NCI-H510A treated with DMSO at 0.1 percent for 48 hours (cell line): ENCODE measurements at places on chromosomes 6 and 20.
A peak's percentile ranks its signal among the peaks of the same experiment; 100 is the strongest.

GRCh38 chr6:44606504-44606903 is 219.0 kb downstream of the CDC5L start:
- DNase-seq: no peak

DNA sequence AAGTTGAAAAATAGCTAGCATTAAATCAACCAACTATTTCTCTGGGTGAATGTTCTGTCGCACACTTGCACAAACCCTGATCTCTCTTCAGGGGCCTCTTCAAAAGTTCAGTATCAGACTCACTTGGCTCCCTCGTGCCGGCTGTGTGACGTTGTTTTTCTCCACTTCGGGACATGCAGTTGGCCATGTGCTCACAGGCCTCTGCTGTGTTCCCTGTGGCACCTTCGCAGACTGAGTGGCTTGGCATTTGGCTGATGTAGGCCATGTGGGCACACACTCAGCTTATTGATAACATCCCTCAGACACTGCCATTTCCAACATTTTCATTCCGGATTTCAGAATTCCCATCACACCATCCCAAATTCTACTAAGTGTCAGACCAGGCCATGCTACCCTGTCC is 49.3 kb downstream of the PACRG start:
- DNase-seq: no peak

DNA sequence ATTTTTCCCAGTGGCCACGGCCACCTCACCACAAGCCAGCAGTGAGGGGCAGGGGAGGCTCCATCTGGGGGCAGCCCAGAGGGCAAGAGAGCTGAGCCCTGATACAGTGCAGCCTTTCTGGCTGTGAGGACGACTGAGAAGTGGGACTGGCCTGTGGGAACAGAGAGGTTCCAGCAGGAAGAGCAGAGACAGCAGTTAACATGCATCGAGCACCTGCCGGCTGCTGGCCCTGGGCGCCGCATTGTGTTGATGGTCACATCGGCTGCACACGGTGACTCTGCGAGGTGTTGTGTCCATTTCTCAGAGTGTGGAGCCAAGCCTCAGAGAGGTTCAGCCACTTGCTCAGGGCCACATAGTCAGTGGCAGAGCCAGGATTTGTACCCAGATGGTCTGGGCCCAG is 9.8 kb downstream of the FOXS1 start:
- no peak for DNase-seq

- peak; percentile 5 for DNase-seq
Measured at GRCh38 chr6:100372326-100373091, 92.2 kb downstream of the SIM1 start.

DNA sequence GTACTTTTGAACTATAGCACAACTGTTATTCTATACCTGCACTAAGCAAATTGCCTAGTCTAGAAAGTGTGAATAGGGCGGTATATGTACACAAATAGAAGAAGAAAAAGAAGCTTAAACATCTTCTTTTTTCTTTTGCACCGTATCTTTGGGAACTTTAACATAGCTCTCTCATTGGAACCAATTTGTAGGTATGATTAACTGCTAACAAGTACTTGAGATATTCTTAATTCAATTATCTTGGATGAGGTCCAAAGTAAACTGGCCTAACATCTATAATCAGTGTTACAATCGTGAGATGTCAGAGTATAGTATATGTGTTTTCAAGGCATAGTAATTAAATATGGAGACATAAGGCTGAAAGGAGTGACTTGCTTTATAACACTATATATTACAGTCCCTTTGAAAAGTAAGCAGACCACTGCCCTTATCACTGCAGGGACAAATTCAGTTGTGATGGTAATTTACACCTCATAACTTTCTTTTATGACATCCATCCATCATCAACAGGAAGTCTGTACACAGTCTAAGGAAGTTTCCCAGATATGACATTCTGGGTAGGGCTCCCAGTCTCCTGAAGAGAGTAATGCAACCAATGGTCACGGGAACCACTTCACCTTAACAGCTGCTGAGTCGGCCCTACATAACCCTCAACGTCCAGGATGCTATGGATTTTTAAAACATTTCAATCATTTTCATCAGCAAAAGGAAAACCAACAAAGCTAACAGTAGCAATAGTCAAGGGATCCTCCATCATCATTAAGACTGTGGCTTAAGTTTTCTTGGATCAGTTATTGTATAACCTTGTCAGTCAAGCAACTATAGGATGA is 37.6 kb downstream of the NKAIN2 start:
- DNase-seq: peak; percentile 76

DNA sequence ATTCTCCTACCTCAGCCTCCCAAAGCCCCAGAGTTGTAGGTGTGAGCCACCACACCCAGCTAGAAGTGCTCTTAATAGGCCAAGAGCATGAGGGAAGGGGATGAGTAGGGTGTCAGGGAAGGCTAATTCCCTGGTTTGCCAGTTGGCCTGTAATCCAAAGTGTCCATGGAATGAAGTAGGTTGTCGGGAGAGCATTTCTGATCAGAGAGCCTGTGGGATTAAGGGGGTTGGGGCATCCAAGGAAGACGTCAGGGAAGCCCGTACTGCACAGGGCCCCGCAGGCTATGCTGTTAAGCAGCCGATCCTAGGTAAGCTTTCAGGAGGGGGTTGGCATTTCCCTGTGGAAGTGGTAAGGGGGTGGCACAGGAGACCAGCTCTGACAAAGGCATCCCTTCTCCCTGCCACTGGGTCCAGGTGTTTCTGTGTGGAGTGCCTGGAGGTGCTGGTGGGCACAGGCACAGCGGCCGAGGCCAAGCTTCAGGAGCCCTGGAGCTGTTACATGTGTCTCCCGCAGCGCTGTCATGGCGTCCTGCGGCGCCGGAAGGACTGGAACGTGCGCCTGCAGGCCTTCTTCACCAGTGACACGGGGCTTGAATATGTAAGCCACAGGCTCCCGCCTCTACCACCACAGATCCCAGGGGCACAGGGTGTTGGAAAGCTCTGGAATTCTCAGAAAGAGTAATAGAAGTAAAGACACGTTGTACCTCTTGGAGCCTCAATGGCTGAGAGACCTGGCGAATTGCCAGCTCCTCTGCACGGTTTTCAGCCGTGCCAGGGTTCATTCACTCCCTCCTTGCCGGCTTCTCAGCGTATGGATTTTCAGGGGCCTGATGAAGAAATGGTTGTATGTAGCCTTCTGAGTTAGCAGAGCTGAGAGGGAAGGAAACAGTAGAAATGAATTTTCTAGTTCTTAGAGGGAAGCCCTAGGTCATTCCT is 21.4 kb upstream of the MAPRE1 start:
- no peak for DNase-seq

- DNase-seq: no peak
Measured at GRCh38 chr6:82086944-82087343, 160.6 kb downstream of the IBTK start.

DNA sequence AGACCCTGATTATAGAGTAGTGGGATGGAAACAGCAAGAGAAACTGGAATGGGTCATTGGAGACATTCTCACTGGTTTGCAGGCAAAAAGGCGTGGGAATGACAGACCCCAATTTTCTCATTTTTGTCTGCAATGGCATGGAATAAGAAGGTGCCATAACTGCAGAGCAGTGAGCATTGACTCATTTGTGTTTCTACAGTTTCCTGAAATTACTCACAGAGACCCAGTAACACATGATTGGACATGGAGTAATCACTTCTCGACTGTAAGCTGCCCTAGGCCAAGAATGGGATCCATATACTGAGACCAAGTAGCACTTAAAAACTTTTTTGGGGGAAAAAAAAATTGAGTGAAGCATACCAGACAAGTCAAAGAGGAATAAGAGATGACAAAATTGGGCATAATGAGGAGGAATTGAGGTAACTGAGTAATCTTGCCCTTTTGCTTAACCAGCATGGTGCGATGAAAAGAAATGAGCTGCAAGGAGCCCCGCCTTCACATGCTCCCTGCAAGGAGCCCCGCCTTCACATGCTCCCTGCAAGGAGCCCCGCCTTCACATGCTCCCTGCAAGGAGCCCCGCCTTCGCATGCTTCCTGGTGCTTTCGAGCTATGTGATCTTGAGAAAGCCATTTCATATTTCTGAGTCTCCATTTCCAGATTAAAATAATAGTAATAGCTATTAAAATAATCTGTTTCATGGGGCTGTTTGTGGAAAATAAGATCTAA is 44.1 kb downstream of the NHSL1 start:
- no peak for DNase-seq

DNA sequence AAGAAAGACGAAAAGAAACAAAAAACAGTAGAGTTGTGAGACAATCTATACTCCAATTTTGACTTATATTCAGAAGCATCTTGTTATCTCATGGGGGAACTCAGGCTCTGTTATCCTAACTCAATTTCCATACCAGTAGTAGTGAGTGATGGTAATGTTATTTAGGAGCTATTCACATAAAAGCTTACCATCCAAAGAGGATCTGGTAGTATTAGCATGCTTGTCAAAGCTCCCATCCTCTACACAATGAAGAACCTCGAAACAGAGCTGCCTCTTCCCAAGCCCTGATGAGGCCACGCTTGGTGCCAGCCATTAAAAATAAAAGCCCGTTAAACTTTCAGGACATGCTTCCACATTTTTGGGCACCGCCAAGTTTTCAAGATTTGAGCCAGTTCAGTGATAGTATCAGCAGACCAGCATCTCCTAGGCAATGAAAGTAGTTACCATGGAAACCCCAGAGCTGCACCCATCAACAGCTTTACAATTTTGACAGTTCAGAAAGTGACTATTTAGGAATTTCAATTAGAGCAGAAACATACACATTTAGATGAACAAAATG is 173.3 kb downstream of the CD83 start:
- no peak for DNase-seq

DNA sequence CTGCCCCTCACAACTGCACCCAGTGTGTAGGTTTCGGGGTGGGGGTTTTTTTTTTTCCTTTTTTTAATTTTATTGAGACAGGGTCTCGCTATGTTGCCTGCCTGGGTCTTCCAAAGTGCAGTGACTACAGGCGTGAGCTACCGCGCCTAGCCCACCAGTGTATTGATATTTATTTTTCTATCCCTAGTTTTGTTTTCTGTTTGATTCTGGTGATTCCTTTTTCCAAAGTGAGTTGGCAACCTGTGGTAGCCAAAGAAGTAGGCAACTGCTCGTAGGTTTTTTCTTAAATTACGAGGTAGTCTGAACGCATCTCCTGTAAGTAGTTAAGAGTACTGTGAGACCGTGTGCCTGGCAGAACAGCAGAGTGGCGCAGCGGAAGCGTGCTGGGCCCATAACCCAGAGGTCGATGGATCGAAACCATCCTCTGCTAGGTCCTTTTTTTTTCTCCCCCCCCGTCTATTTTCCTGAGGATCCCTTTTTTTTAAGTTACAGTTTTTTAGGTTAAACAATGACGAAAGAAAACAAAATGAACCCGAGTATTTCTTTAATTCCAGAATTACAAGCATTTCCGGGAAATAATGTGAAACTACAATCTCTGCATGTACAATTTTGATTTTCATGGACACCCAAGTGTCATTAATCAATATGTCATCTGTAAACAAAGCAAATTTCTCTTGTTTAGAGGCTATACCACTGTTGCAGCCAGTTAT is 78.7 kb upstream of the BTN3A2 start:
- DNase-seq: peak; percentile 84

DNA sequence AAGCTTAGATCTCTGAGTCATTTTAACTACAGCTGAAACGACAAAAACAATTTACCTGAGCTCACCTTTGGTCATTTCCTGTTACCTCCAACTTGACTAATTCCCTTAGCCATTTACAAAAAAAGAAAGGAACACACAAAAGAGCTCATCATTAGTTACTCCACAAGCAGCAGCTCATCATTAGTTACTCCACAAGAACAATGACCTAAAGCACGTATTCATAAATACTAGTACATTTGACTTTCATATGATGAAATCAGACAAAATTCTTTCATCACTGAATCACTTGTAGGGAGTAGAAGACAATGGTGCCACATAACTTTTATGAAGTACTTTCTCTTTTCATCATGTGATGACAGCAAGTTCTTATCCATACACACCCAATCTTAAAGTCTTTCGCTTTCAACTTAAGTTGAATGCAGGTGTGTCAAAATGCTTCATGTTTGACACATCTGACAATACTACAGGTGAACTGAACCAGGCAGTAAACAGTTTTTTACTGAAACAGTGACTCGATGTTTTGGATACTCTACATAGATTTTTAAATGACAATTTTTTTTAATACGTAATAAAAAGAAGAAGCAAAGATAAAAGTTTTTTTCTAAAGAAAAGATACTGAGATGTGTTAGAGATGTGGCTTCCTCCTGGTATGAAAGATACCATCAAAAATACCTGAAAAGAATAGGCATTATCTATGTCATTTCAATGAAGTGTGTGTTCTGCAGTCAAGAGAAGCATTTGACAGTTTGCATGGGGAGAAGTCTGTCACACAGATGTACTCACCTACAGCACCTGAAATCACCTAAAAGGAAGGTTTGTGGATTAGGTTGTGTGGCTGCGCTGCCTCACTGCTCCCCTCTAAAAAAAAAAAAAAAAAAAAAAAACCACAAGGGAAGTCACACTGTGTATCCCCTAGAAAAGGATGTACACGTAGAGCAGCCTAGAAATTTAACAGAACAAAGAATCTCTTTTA is 109.1 kb downstream of the PRDM1 start:
- no peak for DNase-seq

GRCh38 chr6:68778356-68779020 is 143.4 kb downstream of the ADGRB3 start:
- DNase-seq: peak; percentile 54

GRCh38 chr20:63402181-63402859 is 41.2 kb upstream of the CHRNA4 start:
- no peak for DNase-seq

DNA sequence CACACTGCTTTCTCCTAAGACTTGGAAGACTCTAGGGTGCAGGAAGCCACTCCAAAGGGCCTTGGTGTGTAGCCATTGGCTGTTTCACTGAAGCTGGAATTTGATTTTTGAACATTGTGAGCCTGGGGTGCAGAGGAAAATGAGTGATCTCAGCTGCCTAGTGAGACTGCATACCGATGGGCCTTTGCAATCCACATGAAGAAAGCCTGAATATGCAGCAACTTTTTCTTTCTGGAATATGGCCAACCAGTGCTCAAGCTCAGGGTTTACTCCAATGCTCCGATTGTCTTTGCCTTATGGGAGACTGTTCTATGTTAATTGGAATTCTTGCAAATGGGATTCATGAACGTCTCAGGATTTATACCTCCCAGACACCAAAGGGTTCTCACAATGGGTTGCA is 242.6 kb downstream of the DOK5 start:
- DNase-seq: no peak

DNA sequence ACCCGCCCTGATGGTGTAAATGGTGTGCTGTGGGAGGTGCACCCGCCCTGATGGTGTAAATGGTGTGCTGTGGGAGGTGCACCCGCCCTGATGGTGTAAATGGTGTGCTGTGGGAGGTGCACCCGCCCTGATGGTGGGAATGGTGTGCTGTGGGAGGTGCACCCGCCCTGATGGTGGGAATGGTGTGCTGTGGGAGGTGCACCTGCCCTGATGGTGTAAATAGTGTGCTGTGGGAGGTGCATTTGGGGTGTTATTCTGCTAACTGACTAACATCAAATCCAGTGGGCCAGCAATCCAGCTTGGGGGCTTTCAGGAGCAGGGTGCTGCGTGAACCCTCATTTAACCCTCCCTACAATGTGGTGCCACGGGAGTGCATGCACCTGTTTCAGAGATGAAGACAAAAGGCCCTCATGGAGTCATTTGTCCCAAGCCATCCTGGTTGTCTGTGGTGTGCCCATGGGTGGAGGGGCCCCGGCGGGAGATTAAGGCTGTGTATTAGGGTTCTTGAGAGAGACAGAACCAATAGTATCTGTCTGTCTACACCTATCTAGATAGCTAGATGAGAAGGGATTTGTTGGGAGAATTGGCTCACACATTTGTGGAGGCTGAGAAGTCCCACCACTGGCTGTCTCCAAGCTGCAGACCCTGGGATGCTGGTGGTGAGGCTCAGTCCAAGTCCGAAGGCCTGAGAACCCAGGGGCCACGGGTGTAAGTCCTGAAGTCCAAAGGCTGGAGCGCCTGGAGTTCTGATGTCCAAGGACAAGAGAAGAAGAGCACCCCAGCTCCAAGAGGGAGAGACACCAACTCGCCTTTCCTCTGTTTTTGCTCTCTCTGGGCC is 39.2 kb downstream of the TMEM242 start:
- no peak for DNase-seq
